ENCODE measurements at places on chromosomes 11 and 22. TPM values are rescaled to one million over a fixed set of nuclear protein-coding genes. Genes with fewer than 3 reads are reported as not detected.

The SLC22A9 gene
- not detected for total RNA-seq

The HSPB2 gene
- total RNA-seq = 1.2 TPM

The MUC6 gene
- not detected for total RNA-seq

The DGCR6L gene
- 76.2 TPM for total RNA-seq

The CHADL gene
- 0.17 TPM for total RNA-seq

The KCNQ1OT1 gene
- total RNA-seq = 1.4 TPM

The SLC5A4 gene
- not detected for total RNA-seq

The DRICH1 gene
- total RNA-seq = not detected

The IFTAP gene
- total RNA-seq = 20.4 TPM
